ELF-1 (cell line): ENCODE measurements at places on chromosomes 1 and 21.

GRCh38 chr1:66266350-66266749, 267.6 kb upstream of the SGIP1 start:
- no peak for DNase-seq

GRCh38 chr1:154551474-154551873, 7.0 kb downstream of the UBE2Q1 start:
- DNase-seq: no peak

DNA sequence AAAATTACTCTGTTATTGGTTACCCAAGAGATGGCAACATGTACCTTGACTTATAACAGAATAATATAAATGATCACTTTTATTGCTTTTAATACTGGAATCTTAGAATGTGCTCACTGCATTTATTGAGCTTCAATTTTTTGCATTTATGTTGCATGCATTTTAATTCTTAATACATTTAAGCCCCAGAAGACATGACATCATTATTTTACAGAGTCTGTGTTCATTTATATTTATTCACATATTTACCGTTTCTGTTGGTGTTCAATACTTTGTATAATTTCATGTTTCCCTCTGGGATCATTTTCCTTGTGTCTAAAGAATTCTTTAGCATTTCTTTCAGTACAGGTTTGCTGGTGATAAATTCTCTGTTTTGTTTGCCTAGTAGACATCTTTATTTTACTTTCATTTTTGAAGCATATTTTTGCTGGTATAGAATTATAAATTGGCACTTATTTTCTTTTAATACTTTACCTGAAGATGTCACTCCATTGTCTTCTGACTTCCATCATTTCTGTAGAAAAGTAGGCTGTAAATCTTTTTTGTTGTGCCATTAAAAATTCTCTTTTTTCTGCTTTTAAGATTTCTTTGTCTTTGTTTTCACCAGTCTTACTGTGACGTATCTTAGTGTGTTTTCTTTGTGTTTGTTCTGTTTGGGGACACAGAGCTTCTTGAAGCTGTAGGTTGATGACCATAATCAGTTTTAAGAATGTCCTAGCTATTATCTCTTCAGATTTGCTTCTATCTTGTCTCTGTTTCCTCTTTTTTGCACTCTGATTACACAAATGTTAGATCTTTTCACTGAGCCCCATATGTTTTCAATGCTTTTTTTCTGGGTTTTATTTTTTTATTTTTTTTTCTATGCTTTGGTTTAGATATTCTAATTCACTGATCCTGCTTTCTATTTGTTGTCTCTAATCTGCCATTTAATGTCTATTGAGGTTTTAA, 26.9 kb downstream of the DISP3 start:
- DNase-seq: no peak

DNA sequence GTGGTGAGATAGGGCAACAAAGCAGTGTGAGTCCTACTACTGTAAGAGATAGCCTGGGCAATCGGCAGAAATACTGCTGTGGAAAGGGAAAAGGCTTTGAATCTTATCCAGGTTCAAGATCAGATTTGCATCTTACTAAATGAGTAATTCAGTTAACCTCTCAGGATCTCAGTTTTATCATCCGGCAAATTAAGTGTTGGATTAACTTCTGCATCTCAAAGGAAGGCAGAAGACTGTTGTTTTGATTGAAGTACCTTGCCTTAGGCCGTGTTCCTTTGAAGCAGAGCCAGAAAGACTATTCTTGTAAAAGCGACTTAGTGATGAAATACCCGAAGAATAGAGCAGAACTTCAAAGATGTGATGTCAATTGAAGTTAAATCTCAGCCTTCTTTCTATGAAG, 612.9 kb upstream of the USP24 start:
- DNase-seq: peak; percentile 42

- DNase-seq: peak; percentile 53
These were observed 985 bp downstream of the SYT6 start for GRCh38 chr1:114152508-114153260.

DNA sequence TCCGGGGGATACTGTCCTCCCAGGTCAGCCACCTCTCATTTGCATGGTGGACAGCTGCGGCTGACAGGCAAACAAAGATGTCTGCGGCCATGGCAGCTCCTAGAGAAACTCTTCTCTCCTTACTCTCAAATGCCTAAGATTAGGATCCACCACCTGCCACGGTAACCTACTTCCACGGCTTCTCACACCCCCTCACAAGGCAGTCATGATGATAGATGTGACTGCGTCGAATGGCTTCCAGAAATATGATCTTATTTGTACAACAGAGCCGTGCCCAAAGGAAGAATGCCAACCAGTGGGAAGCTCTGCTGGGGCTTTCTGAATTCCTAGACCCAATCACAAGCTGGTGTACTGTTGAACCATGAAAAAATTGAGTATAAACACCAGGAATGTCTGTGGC, 73.4 kb downstream of the BACE2 start:
- DNase-seq: no peak

- no peak for DNase-seq
These were observed 48.2 kb downstream of the ELK4 start for GRCh38 chr1:205583461-205584130.

DNA sequence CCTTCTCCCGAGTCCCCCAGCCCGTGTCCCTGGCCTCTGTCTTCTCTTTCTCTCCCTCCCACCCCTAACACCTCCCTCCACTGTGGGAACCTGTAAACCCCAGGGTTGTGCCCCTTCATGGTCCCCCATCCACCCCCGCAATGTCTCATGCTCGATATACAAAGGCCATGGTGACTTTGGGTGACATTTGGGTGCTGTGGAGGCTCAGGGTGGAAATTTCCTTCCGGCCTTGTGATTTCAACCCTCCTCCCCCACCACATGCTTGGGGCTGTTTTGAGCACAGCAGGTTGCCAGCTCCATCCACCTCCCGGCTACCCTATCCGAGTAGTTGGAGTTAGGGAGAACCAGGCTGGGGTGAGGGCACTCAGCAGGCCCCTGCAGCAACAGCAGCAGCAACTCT, 25.7 kb upstream of the VPS13D start:
- no peak for DNase-seq

DNA sequence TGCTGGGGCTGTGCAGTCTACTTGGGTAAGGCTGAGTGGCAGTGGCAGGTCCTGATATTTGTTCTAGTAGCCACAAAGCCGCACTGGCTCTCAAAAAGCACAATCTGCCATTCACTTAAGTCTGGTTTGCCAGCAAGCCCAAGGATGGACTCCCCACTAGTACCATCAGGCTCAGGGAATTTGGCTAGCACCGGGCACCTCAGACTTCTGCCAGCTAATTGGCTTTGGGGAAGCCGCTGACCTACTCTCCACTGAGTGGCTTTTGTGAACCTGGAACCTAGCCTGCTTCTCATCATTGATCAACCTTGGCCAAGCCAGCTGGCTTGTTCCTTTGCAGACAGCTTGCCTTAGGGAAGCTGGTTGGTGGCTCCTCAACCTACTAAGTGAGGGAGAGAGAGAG, 83.1 kb downstream of the ESRRG start:
- DNase-seq: no peak

- no peak for DNase-seq
These were observed 1.6 kb downstream of the CD84 start for GRCh38 chr1:160577671-160578070.

DNA sequence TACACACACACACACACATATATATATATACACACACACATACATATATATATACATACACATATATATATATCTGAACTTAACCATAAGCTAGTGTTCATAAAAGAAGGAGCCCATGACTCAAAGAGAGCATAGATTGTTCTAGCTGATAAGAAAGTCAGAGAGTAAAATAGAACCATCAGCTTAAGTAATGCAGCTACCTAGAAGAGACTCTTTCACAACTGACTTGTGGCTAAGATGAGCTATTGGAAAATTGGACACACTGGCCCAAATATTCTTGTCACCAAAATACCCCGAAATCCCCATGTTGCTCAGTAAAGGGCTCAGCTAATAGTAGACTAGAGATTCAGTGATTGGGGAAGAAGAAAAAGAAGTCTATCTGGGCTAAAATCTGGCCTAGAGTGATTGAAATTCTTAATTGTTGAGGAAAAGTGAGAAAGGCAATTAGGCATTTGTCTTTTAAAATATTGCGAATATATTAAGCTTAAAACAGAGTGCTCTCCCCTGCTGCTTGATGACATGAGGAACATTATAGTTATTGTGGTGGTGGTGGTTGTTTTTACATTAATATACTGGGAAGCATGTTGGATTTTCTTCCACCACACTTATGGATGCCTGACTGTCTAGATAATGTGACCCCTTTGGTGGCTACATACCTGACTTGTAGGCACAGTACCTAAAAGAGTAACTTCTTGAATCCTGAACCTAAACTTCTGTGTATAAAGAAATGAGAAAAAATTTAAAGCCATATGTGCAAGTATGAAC, 6.3 kb downstream of the SLAMF1 start:
- DNase-seq: no peak

DNA sequence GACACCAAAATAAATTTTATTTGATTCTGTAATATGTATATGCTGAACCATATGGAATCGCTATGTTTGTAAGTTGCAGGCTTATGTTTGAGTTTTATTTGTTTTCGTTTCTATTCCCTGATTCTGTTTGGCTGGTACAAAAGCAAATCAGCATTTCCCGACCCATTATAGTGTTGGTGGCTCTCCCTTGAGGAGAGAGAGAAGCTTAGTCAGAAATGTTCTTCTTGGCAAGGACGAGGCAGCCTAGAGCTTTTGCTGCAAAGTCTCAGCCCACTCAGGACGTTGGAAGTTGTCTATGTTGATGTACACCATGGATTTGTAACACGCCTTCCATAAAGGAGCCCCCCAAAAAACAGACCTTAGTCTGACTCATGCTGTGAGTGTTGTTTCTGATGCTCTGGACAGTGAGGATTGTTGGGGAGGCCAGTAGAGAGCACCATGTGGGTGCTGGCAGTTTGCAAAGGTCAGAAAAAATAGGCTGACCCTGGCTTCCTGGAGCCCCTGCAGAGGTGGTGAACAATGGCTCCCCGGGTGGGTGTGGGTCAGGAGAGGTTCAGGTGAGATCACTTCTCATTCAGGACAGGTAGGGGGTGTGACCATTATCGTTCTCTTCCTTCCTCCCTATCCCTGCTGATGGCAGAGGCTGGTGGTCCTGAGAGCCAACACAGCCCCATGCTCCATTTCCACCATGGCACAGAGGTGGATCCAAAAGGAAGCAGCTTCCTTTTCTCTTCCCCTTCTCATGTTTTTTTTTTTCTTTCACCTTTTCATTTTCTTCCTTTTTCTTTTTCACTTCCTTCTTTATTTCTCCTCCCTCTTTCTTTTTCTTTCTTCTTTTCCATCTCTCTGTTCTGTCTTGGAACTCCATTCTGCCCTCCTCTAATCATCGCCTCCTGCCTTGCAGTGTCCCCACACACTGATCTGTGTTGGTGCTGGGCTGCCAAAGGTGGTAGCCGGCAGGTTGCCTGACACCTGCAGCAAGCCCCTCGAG, 84.4 kb upstream of the CNTN2 start:
- DNase-seq: no peak

GRCh38 chr1:59985911-59986515, 59.4 kb upstream of the CYP2J2 start:
- no peak for DNase-seq

DNA sequence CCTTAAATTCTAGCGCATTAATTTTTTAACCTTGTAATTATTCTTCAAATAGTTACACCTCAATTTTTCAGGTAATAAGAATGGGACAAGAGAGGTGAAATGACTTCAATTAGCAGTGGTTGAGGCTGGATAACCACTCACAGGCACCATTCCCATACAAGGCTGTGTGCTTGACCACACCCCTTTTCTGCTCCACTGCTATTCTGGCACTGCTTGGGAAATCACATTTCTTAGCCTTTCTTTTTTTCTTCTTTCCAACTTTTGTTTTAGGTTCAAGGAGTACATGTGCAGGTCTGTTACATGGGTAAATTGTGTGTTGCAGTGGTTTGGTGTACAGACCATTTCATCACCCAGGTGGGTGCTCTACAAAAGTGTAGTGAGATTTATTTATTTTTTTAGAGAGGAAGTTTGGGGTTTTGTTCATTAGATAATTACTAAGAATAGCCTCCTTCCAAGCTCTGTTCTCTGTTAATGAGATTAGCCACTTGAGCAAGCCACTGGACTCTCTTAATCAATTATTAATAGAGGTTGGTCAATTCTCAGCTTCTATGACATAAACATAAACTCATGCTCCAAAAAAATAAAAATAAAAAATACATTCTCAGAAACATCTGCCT, 14.4 kb downstream of the ILDR2 start:
- no peak for DNase-seq

- no peak for DNase-seq
These were observed 1.8 kb downstream of the HSF2BP start for GRCh38 chr21:43657355-43658087.

- no peak for DNase-seq
These were observed 31.4 kb downstream of the PRDX6 start for GRCh38 chr1:173508541-173508940.

GRCh38 chr21:38376693-38377092, 119.9 kb downstream of the KCNJ15 start:
- DNase-seq: no peak

DNA sequence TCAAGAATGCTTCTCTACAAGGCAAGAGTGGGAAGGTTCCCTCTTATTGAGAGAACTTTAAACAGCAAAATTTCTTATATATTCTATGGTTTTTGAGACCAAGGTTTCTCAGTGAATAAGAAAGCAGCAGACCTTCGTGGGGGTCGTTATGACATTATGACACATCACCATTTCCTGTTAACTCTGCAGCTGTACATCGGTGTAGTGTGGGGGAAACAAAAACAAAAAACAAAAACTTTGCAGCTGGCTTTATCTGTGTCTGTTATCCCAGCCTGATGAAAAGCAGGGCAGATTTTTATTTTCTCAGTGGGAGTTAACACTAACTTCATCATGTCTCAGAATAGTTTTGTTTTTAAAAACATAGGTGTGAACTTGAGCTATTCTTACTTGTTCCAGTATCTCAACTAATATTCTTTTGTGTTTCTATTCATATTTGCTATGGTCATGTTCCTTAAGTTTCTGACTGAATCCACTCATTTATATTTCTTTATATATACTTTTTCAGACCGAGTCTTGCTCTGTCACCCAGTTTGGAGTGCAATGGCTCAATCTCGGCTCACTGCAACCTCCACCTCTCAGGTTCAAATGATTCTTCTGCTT, 2.1 kb downstream of the SDE2 start:
- no peak for DNase-seq

DNA sequence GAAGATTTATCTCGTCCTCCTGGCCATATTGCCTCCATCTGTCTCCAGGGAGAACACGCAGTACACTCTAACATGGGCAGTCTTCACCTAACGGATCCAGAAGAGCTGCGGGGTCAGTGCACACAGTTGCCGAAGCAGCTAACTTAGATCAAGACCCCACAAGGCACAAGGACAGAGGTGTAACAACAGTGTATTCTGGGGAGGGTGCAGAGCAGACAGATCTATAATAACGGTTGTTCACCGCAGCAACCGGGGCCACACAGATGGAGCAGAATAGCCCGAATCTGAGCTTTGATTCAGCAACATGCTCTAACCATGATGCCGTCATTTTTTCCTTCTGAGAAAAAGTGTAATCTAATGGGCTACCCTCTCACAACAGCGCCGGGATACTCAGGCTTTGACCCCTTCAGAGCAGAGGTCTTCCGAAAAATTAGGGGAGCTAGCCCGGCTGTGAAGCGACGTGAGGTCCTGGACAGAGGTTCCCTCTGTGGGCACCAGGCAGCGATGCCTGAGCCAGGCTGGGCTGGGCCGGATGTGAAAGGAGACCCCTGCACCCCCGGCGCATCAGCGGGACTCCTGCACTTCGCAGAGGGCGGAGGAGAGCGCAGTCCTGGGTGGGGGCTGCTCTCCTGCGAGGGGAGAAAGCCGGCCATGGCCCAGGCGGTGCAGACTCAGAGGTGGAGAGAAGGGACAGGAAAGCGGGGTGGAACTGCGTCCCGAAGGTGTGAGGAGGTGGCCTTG, 57.5 kb downstream of the BCL9 start:
- peak; percentile 73 for DNase-seq

- DNase-seq: no peak
These were observed 33.7 kb downstream of the FBXO42 start for GRCh38 chr1:16318555-16318954.
